Mesendoderm (in vitro differentiated cells): ENCODE measurements at places on chromosomes 7 and 10.

DNA sequence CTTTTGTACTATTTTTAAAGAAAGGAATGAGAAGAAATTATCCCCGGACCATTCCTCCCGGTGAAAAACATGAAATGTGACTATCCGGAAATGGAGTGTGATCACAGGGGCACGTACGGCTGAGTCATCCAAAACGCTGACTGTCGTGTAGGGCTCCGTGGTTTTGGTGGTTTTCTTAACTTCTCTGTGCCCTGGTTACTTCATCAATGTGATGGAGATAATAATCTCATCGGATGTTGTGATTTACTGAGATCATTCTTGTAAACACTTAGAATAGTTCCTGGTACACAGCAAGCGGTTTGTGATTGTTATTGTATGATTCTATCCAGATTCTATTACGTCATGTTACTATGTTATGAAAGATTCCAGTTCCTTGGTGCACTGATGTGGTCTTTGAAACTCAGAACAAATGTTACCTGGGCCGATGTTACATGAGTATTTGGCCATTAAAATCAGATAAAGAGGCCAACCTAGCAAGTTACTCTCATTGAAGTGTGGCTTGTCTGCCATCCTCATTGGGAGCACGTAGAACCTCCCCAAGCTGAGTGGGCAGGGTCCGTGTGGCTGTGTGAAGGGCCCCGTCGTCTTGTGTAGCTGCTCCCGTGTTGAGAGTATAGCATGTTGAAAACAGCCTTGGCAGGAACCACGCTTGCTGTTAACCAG lies 99.5 kb downstream of the CAMK1D start:
- DNase-seq, result no peak

- no peak for DNase-seq
Observed at GRCh38 chr7:5390918-5391317, 32.7 kb downstream of the TNRC18 start.

DNA sequence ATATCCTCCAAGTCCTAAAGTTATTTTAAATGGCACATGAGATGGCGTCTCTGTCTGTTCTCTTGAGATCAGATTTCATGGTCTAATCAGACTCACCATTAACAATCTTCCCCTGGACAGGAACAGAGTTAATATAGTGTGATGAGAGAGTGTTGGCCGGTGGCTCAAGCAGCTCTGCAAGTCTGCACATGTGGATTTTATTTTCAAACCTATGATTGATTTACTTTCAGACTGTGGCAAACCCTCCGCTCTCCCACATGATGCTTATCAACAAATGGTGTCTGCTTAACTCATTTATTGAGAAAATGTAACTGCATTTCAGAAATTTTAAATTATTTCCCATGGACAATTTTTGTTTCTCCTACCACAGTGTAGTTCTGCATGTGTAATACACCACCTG lies 46.5 kb upstream of the HGF start:
- DNase-seq, result no peak

DNA sequence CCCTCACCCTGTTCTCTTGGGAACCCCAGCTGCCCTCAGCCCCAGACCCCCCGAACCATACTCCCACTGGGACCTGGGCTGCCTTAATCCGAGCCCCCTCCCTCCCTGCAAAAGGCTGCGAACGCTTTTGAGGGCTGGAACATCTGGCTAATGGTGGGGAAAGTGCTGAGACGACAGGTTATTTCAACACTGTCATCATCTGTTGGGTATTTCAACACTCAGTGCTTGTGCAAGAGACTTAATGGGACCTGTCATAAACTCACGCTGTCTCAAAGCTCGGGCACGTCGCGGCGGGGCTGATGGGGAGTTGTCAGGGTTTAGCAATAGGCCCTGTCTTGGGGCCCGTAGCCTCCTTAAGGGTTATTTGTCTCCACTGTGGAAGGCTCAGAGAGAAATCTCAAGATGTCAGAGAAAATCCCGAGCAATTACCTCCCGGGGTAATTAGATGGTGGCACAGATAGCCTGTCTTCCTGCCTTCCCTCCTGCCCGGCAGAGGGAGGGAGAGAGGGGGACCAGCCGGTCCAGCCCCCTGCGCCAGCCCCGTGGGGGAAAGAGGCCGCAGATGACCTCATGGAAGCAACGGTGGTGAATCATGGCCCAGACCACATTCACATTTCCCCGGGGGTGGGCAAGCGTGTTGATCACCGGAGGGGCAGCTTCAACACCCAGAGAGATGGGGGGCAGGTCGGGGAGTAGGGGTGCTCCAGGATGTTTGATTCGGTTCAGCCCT lies 88.7 kb upstream of the MYL10 start:
- DNase-seq, result peak; percentile 84

DNA sequence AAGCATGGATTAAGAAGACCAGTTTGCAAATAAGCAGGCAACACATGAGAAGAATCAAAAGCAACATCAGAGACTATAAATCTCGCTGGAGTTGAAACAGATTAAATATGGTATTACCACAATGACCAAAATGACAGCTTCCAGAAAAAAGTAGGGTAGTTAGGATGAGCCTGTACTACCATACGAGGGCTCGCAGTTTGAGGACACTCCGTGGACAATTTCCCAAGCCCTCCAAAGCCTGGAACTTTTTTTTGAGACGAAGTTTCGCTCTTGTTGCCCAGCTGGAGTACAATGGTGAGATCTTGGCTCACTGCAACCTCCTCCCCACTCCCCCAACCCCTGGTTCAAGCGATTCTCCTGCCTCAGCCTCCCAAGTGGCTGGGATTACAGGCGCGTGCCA lies 1.0 kb downstream of the LRRC17 start:
- DNase-seq, result no peak

DNA sequence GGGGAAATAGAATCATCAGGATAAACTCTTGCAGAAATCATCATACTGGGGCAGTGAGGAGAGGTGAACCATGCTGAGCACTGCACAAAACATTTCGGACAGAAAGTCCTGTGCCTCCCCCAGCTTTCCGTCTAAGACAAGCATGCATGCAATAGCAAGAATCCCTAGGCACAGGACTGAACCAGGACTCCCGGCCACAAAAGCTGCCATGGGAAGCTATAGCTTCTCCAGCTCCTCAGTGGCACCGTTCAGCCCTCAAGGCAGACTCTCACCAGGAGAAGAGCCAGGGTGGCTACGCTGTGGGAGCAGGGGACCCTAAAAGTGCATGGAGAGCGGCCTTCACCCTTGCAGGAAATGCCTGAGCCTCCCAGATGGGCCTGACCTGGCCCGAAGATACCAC lies 70.8 kb downstream of the ASB13 start:
- no peak for DNase-seq

- no peak for DNase-seq
Observed at GRCh38 chr7:99123571-99124033, 20.3 kb downstream of the SMURF1 start.

GRCh38 chr10:86170255-86171108 lies 196.1 kb downstream of the GRID1 start:
- DNase-seq, result no peak

- no peak for DNase-seq
Observed at GRCh38 chr7:712381-713138, 13.9 kb upstream of the DNAAF5 start.

GRCh38 chr10:12910835-12911234 lies 90.7 kb downstream of the CCDC3 start:
- DNase-seq, result no peak

GRCh38 chr7:34156336-34156735 lies 251.0 kb downstream of the BMPER start:
- no peak for DNase-seq
